ENCODE measurements at places on chromosomes 5 and 9.

DNA sequence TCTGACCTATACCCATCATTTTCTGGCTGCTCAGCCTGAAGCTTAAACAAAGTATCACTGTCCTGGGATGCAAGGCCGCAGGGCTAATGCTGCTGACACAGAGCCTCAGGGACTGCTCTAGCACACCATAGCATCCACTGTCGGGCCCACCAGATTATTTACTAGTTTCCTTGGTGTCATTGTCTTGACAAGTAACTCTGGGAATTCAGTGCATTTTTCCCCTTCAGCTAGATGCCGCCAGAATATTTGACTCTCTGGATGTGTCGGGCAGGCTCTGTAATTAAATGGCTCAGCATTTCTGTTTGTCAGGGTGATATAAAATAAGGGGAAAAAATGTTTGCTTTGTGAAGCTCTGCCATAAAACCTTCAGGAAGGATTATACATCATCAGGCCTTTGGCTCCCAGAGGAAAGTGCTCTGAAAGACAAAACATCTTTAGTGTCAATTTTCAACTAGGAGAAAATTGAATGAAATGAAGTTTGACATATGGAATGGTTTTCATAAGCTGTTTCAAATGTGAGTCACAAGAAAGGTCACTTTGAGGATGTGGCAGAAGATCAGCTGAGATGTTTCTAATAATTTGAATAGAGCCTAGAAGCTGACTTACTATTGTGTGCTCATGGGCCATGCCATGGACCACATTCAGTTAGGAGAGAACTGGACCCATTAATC is 350.1 kb downstream of the TMEM232 start:
- no peak for DNase-seq

DNA sequence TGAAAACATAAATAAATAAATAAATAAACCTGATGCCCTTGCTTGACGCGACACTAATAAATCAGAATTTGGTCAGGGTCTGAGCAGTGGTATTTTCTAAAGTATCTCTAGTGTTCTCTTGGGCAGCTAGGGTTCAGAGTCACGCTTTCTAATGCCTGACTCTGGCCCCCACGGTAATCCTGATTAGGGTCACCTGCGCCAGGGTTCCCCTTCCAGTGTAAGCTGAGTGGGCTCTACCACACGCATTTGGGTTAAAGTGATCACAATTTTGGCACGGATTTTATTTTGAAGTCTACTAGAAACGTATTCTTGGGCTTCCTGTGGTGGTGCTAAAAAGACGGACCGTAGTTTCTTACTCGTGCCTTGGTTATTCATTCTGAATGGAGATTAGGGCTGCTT is 651 bp downstream of the TTC1 start:
- peak; percentile 1 for DNase-seq

GRCh38 chr9:35510754-35511428 is 21.0 kb downstream of the RUSC2 start:
- DNase-seq = no peak

DNA sequence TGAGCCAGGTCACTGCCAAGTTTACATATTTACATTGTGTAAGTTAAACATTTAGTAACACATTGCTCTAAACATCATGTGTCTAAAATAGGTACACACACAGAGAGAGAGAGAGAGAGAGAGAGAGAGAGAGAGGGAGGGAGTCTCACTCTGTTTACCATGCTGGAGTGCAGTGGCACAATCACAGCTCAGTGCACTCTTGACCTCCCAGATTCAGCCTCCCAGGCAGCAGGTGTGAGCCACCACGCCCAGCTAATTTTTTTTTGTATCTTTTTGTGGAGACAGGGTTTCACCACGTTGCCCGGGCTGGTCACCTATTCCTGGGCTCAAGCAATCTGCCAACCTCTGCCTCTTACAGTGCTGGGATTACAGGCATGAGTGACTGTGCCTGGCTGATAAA is 1045.3 kb downstream of the TLE1 start:
- DNase-seq = no peak

GRCh38 chr9:22064957-22065356 is 55.9 kb upstream of the CDKN2B start:
- DNase-seq = no peak

DNA sequence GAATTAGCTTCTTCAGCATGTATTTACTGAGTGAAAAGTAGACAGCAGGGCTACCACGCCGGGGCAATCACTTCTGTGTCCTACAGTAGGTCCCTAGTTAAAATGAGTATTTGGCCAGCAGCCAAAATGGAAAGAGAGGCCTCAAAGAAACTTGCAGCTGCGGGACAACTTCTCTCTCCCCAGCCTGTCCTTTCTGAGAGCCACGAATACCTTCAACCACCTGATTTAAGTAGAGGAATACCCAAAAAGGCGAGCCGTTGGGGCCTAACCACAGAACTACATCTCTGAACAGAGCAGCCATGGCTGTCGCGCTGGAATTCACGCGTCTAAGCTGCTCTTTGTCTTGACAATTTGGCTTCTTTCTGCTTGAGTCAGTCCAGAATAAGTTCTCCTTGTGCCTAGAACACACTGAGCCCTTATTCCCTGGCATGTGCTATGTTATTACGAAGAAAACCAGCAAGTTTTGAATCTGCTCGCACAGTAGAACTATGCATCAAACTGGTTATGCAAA is 43.8 kb upstream of the GOLPH3 start:
- no peak for DNase-seq

- no peak for DNase-seq
Measured at GRCh38 chr5:131794586-131794985, 2.2 kb downstream of the FNIP1 start.

- DNase-seq = peak; percentile 36
Measured at GRCh38 chr5:57174128-57174889, 450 bp downstream of the GPBP1 start.

DNA sequence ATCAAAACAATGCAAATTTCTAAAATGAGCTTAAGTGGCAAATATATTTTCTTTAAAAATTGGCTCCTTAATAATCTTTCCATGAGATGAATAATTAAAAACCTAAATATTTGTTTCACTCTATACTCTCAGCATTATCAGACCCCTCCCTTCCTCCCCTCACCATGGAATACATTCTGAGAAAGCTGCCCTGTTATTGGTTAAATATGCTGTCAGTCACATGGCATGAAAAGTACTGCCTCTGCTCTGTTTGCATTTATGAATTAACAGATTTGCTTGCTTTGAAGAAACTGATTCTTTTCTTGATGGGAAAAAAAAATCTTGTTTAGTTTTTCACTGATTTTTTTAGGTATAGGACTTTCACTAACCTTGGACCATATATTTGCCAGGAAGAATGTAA is 17.0 kb upstream of the RPS23 start:
- DNase-seq = no peak

- no peak for DNase-seq
Measured at GRCh38 chr5:142542078-142542477, 143.8 kb downstream of the FGF1 start.

DNA sequence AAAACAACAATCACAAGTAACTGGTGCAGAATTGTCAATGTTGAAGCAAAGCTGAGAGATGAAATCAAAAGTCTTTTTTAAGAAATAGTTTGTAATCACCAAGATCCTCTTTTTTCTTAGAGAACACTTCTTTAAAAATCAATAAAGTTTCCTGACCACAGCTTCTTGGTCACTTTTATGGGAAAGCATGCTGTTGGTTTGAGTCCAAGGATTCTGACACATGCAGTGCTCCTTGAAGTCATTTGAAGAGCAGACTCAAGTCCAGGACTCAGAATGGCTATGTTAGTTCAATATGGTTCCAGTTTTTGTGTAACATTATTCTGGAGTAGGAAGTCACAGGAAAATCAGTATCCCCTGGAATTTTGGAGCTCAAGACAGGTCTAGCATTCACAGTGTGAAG is 480.6 kb downstream of the NR2F1-AS1 start:
- DNase-seq = no peak

GRCh38 chr9:98656511-98656910 is 52.2 kb downstream of the GABBR2 start:
- DNase-seq = no peak

- DNase-seq = peak; percentile 21
Measured at GRCh38 chr9:2570615-2571479, 50.7 kb upstream of the VLDLR start.

- no peak for DNase-seq
Measured at GRCh38 chr5:41751867-41752266, 118.4 kb downstream of the OXCT1 start.

- no peak for DNase-seq
Measured at GRCh38 chr9:7691909-7692308, 107.7 kb downstream of the DMAC1 start.

- no peak for DNase-seq
Measured at GRCh38 chr9:94805585-94805984, 79.1 kb downstream of the AOPEP start.

DNA sequence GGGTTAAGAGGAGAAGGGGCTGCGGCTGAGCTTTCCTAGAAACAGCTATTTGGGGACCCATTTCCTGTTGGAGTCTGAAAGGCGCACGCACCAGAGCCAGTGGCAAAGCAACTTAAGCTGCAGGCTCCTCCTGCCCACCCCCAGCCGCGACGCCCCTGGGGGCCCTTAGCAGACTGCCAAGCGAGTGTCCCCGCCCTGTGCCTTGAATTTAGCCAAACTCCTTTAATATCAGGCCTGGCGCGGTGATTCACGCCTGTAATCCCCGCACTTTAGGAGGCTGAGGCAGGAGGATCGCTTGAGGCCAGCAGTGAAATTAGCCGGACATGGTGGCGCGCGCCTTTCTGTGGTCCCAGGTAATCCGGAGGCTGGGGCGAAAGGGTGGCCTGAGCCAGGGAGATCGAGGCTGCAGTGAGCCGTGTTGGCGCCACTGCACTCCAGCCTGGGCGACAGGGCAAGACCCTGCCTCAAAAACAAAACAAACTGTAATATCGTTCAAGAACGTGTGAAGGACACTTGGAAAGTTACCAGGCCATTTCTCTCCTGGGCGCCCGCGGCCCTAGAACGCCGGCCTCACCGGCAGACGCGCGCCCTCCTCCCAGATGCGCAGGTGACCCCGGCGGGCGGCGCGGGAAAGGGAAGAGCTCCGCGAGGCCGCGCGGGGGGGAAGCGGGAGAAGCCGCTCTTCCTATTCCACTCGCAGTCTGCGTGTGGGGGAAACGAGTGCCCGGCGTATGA is 1.0 kb upstream of the F2R start:
- DNase-seq = peak; percentile 22

DNA sequence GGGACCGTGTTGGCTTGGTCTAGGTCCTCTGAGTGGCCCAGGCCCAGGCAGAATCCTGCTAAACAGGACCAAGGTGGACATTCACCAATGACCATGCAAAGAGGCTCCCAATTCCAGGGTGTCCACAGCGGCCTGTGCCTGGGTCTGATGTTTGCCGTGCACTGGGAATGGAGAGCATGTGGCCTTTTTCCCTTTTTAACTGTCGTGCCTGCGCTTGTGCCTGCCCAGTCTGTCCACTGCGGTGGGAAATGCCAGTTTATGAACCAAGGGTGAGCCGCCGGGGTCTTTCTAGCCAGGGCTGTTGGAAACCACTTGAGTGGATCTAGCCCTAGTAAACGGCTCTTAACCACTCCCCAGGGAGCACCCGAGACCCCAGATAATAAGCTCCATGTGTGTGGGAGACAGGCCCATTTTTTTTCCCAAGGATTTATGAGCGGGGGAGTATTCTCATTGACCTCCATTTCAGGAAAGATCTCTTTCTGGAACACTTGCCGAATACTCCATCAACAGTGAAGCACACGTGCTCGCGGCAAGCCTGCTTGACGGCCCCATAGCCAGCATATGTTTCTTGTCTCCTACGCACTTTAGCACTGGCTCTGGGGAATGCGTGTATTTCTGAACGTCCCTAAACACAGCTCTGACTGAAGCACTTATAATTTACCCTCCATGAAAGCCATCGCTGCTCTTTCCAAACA is 93.2 kb upstream of the PHYKPL start:
- no peak for DNase-seq

DNA sequence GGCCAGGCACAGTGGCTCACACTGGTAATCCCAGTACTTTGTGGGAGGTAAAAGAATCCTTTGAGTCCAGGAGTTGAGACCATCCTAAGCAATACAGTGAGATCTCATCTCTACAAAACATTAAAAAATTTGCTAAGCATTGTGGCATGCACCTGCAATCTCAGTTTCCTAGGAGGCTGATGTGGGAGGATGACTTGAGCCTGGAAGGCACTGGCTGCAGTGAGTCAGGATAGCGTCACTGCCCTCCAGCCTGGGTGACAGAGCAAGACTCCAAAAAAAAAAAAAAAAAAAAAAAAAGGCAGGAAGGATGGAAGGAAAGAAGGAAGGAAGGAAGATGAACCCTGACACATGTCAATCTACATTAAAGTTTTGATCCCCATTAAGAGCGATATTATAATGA is 1452.2 kb upstream of the ACO1 start:
- no peak for DNase-seq

- DNase-seq = no peak
Measured at GRCh38 chr5:31993165-31993961, 180.8 kb downstream of the GOLPH3 start.

DNA sequence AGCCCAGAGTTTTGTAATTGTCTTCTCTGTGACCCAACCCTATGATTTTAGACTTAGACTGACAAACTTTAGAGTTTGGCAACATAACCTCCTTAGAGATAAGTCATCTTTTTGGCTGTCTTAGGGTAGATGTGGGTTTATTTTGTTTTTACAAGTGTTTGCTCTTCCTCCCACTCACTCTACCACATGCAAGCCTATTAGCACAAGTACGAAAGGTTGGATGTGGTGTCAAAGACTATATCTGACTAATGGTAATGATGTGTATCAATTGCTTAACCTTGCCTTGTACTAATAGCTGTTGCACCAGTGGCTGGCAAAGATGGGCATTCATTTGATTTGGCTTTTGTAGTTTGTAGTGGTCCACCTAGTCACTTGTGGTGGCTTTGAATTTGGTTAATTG is 46.5 kb downstream of the SLC25A46 start:
- no peak for DNase-seq

DNA sequence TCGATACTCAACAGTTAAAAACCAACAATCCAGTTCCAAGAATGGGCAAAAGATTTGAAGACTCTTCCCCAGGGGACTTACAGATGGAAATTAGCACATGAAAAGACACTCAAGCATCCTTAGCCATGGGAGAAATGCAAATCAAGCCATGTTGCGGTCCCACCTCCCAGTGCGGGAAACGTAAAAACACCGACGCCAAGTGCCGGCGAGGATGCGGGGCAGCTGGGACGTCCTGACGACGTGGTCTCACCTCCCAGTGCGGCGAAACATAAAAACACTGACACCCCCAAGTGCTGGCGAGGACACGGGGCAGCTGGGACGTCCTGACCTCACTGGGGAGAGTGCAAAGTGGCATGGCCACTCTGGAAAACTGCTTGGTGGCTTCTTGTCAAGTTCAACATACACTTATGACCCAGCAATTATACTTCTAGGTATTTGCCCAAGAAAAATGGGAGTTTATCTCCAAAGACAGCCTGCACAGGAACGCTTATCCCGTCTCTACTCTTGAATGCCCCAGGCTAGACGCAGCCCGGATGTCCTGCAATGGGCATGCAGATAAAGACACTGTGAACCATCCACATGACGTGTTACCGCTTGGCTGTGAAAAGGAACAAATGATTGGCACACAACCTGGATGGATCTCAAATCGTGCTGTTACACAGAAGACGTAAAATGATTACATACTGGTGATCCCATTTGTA is 60.1 kb upstream of the UBAC1 start:
- no peak for DNase-seq

DNA sequence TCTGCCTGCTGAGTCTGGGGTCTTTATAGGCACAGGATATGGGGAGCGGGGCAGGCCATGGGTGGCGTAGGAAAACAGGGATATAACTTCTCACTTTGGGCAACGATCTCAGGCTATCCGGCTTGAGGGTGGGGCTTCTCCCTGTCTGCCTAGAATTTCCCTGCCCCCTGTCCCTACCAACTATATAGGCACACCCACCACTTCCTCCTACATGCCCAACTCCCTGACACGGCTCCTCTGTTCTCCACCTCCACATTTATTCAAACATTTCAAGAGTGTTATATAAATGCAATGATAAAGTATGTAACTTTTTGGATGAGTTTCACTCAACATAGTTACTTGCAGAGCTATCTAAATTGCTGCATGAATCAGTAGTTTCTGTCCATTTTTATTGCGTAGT is 363.2 kb upstream of the RORB start:
- DNase-seq = no peak
